ENCODE measurements at places on chromosomes 6 and 20.

GRCh38 chr6:76703786-76704185, 631.3 kb upstream of the IMPG1 start:
- DNase-seq, result no peak
- H3K4me1 ChIP-seq, result no peaks in the 10 kb centered on the region
- H3K36me3 ChIP-seq, result no peaks in the 10 kb centered on the region
- no peak overlapping the region for H3K27ac ChIP-seq

DNA sequence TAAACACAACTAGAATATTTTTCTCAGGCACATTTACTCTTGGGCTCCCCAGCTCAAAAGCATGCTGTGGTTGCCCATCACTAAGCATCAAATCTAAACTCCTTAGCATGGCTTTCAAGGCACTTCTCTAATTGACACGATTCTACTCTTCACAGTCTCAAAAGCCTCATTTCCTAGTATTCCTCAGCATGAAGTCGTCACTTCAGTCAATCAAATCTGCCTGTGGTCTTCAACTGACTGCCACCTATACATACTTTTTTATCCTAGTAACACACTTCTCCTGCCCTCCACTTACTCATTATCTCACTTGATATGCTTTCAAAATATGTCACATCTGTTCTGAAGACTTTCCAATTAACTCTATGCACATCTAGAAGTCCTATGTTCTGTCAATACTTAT, 110.3 kb downstream of the TBC1D32 start:
- H3K4me3 ChIP-seq, result no peak overlapping the region
- H3K27ac ChIP-seq, result peak overlapping the region; percentile 34
- H3K36me3 ChIP-seq, result peaks cover 29% of the 10 kb centered on the region

DNA sequence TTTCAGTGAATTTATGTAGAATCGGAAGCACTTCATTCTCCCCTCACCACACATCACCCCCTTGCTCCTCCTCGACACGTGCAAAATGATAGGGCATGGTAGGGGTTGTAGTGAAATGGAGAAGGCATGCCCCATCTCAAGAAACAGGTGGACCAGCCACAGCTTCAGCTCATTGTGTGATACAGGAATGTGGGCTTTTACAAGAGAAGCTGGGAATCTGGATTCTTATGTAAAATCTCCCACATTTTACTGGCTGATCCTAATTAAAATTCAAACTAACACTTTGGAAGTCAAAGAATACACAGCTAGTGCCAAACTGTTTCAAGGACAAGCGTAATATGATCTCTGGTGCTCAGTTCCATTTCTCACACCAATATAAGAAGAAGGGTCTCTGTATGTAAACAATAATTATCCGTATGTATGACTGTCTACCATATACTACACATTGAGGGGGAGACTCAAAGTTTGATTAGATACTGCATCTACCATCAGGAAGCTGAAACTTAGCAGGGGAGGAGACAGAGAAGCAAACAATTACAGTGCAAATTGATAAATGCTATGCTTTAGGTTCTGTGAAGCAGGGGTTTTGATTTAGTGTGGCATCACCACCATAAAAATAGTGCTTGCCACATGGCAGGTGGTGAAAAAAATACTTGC, 24.3 kb upstream of the KIAA0408 start:
- peaks cover 28% of the 10 kb centered on the region for H3K4me1 ChIP-seq
- H3K27ac ChIP-seq, result peak overlapping the region; percentile 81
- H3K4me3 ChIP-seq, result peak overlapping the region; percentile 48
- no peaks in the 10 kb centered on the region for H3K27me3 ChIP-seq

DNA sequence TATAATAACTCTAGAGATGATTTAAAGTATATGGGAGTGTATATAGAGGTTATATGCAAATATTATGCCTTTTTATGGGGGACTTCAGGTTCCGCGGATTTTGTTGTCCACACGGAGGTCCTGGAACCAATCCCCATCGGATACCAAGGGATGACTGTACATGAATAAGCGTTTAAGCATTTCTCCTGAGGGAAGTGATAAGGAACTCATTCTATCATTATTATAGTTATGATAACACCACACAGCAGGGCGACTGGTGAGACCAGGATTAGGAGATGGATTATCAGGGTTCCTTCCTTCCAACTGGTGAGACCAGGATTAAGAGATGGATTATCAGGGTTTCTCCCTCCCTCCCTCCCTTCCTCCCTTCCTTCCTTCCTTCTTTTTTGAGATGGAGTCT, 6.6 kb downstream of the ECI2 start:
- H3K4me1 ChIP-seq, result peaks cover 13% of the 10 kb centered on the region
- no peak for DNase-seq
- no peak overlapping the region for H3K27ac ChIP-seq
- peaks cover 54% of the 10 kb centered on the region for H3K36me3 ChIP-seq

- peak; percentile 3 for DNase-seq
- no peak overlapping the region for H3K27ac ChIP-seq
- peaks cover 38% of the 10 kb centered on the region for H3K27me3 ChIP-seq
- H3K4me3 ChIP-seq, result peak overlapping the region; percentile 30
- peaks cover 7% of the 10 kb centered on the region for H3K4me1 ChIP-seq
- H3K36me3 ChIP-seq, result peaks cover 6% of the 10 kb centered on the region
These were observed 296.2 kb downstream of the RIMS1 start for GRCh38 chr6:72182337-72183246.

DNA sequence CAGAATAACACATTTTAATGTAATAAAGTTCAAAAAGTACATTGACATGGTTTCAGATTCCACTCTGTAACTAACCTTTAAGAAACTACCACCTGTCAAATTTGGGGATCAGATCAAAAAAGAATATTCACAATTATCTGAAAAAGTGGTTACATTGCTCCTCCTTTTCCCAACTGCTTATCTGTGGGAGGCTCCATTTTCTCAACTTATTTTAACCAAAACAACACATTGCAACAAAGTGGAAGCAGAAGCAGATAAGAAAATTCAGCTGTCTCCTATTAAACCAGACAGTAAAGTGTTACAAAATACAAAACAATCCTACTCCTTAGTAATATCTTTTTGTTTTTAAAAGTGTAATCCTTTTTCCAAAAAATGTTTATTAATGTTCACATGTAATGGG, 61.4 kb downstream of the PDSS2 start:
- H3K4me1 ChIP-seq, result peaks cover 5% of the 10 kb centered on the region
- no peak overlapping the region for H3K27ac ChIP-seq
- no peak for DNase-seq
- H3K4me3 ChIP-seq, result no peak overlapping the region
- no peaks in the 10 kb centered on the region for H3K27me3 ChIP-seq
- peaks cover 65% of the 10 kb centered on the region for H3K36me3 ChIP-seq

DNA sequence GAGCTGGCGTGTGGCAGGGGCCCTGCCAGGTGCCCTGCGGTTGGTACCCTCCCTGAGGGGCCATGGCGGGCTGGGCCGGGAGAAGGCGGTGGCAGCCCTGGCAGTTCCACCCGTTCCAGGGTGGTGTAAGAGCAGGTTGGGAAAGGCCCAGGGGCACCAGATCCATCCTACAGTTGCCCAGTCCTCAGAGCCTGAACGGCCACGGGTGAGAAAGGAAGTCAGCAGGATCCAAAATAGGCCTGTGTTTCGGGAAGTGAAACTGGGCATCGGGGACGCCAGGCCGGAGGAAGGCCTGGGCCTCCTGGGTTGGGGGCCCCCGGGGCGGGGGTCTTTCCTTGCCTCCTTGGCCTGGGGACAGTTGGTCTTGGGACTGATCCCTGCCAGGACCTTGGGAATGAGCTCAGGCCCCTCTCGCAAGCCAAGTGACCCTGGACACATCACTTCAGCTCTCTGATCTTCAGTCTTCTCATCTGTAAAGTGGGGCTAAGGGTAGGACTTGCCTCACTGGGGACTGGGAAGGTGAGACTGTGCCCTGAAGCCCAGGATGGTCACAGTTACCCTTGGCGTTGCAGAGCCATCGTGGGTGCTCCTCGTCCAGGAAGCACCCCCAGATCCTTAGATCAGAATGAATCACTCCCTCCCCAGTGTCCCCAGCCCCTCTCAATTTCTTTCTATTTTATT, 18.1 kb upstream of the NOL4L start:
- no peak overlapping the region for H3K4me3 ChIP-seq
- H3K27me3 ChIP-seq, result no peaks in the 10 kb centered on the region
- H3K27ac ChIP-seq, result no peak overlapping the region
- DNase-seq, result no peak
- no peaks in the 10 kb centered on the region for H3K36me3 ChIP-seq

DNA sequence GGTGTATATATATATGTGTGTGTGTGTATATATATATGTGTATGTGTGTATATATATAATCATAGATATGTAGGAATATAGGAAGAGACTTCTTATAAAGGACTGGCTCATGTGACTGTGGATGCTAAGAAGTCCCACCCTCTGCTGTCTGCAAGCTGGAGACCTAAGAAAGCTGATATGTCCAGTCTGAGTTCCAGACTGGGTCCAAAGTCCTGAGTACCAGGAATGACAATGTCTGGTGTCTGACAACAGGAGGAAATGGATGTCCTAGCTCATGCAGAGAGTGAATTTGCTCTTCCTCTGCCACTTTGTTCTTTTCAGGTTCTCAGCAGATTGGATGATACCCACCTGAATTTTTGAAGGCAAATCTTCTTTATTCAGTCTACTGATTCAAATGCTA, 7.1 kb downstream of the ALDH5A1 start:
- peaks cover 3% of the 10 kb centered on the region for H3K4me1 ChIP-seq
- no peaks in the 10 kb centered on the region for H3K27me3 ChIP-seq
- no peak for DNase-seq
- no peak overlapping the region for H3K4me3 ChIP-seq
- H3K27ac ChIP-seq, result no peak overlapping the region

GRCh38 chr6:132251711-132252110, 149.6 kb downstream of the MOXD1 start:
- H3K27me3 ChIP-seq, result peaks cover 21% of the 10 kb centered on the region
- H3K4me3 ChIP-seq, result no peak overlapping the region
- no peak overlapping the region for H3K27ac ChIP-seq
- DNase-seq, result no peak
- H3K4me1 ChIP-seq, result no peaks in the 10 kb centered on the region

DNA sequence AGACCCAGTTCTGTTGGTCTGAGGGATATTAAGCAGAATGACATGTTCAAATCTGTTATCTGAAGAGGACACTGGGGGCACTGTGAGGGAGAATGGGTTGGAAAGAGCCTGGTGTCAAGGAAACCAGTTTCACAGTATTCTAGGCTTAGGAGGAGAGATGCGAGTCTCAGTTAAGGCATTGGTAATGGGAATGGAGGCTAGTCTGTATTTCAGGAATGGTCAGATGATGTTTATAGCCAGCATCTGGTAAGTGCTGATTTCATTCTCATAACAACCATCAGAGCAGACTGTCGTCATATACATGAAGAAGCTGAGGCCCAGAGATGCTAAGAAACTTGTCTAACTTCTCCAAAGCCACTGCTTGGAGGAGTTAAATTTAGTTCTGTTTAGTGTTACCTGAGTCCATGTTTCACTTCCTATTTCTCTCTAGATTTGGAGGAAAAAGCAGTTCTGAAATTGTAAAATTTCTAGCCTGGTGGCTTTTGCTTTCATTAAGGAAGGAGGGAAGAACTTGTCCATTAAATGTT, 242.0 kb downstream of the ARID1B start:
- no peaks in the 10 kb centered on the region for H3K27me3 ChIP-seq
- H3K4me3 ChIP-seq, result no peak overlapping the region
- no peak for DNase-seq
- peaks cover 3% of the 10 kb centered on the region for H3K36me3 ChIP-seq
- H3K4me1 ChIP-seq, result peaks cover 36% of the 10 kb centered on the region

- H3K4me1 ChIP-seq, result peaks cover 30% of the 10 kb centered on the region
- H3K27me3 ChIP-seq, result no peaks in the 10 kb centered on the region
- H3K36me3 ChIP-seq, result peaks cover 8% of the 10 kb centered on the region
- no peak overlapping the region for H3K27ac ChIP-seq
These were observed 2.0 kb downstream of the QRSL1 start for GRCh38 chr6:106631346-106631745.

- no peaks in the 10 kb centered on the region for H3K36me3 ChIP-seq
- peak within 1 kb of the TSS; percentile 71 for H3K4me3 ChIP-seq
- H3K27ac ChIP-seq, result no peak within 1 kb of the TSS
- H3K4me1 ChIP-seq, result peaks cover 12% of the 10 kb centered on the region
- H3K27me3 ChIP-seq, result peaks cover 88% of the 10 kb centered on the region
These were observed at the start of gene RBM24 for GRCh38 chr6:17281100-17281496. Gene RBM24 (plus strand): TSS chr6:17281361. CDS start chr6:17281582, 221 bp downstream.

DNA sequence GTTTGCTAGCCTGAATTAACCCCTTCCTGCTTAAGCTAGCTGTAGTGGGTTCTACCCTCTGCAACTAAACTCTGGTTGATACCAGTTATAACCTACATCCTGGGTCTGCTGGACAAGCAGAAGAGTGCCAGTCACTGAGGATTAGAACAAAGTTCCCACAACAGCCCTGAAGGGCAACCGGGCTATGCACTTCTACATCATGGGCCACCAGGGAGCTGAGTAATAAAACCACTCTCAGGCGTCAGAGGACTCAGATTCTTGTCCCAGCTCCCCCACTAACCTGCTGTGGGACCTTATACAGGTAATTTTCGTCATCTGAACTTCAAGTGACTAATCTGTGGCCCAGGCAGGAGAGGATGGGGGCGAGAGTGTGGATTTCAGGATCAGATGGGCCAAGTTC, 56.8 kb downstream of the EYA2 start:
- H3K4me1 ChIP-seq, result peaks cover 6% of the 10 kb centered on the region
- no peak overlapping the region for H3K27ac ChIP-seq
- peaks cover 22% of the 10 kb centered on the region for H3K27me3 ChIP-seq
- no peaks in the 10 kb centered on the region for H3K36me3 ChIP-seq
